NCI-H82 (cell line): ENCODE measurements at places on chromosomes 2 and 18.

DNA sequence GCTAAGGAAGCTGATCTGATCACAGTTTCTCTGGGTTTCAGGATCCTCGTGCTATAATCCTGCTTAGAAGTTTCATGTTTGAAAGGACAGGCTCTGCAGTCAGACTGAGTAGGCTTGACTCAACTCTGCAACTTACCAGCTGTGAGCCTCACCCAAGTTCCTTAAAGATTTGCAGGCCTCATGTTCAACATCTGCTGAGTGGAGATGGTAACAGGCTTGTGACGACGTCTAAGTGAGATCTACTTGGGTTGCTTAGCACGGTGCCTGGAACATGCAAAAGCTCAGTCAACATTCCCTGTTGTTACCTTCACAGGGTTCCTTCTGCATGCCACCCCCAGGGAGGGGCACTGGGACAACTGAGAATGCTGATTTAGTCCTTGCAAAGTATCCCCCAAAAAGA, 164.2 kb downstream of the C1D start:
- peak; percentile 69 for DNase-seq

- DNase-seq = no peak
These were observed 1291.6 kb upstream of the GYPC start for GRCh38 chr2:125364192-125364983.

DNA sequence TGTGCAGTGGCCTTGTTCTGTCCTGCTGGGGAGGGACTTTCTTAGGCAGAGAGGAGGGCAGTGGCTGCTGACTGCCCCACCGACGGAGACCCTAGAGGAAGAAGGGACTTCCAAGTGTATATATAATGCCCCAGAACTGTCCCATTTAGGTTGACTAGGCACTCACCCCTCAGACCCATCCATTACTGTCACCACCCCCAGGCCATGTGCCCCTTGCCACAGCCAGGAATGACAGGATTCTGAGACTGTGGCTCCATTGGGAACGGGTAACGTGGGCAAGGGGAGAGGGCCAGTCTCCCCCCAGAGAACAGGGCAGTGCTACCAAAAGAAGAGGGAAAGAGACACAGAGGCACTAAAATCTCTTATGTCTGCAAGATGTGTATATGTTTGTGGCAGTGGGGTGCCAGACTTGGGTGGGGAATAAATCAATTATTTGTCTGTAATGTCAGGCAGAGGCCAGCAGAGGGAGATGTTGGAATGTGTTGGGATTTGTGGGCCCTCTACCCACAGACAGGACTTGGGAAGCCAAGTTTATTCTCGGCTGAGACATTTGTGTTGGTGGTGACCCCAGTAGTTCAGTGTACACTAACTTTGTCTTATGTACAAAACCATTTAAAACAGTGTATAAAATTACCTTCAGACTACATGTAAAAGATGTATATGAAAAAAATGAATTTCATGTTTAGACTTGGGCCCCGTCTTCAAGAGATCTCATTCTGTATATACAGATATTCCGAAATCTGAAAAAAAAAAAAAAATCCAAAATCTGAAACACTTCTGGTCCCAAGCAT, 24.0 kb upstream of the TMEM37 start:
- DNase-seq = peak; percentile 84

DNA sequence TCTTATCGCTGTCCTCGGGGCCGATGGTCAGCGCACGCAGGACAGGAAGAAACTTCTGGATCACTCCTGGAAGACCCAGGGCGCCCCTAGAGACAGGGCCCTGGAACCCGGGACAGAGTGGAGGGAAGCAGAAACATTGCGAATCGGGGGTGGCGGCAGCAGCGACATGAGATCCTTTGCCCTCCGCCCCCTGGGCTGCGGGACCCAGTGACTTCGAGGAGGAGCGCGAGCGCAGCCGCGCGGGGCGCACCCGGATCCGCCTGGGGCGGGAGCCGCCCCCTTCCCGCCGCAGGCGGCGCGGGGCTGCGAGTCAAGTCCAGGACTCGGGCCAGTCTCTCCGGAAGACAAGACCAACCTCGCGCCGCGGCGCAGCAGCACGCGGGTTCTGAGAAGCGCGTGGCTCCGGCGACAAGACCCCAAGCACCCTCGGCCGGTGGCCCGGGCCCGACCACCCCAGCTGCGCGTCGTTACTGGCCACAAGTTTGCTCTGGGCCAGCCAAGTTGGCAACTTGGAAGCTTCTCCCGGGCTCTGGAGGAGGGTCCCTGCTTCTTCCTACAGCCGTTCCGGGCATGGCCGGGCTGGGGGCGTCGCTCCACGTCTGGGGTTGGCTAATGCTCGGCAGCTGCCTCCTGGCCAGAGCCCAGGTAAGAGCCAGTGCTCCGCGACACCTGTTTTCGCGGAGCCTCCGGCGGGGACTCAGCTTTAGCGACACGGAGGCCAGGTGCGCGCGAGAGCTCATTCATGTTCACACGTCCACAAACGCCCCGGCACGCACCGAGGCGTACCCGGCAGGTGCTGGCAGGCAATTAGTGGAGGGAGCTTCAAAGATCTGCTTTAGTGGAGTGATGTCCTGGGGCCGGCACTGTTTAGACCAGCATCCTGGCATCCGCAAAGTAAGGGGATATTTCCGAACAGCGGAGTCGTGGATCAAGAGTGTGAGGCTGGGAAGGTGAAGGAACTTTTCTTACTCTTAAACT, at the start of gene PTH2R:
TSS of gene PTH2R (plus strand) at position 319 of the 978 bp plus-strand sequence. CDS start at position 571, 252 bp downstream.
- peak; percentile 46 for DNase-seq

DNA sequence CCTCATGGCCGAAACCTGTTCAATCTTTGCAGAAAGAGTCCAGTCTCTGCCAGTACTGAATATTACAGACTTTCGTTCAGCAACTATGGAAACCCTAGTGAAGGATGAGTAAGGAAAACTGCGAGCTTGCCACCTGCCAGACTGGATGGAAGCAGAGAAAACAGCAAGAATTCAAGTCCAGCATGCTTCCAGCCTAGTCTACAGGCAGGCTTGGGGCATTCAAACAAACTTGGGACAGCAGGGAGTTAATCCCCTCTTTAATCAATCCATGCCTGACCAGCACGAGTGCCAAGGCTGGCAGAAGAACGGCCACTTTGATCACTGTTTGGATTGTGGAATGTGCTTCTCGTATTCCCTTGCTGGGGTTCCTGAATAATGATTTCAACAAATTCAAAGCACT, 145.2 kb downstream of the EPHA4 start:
- peak; percentile 62 for DNase-seq

GRCh38 chr2:195343540-195343939, 313.5 kb upstream of the SLC39A10 start:
- DNase-seq = no peak

DNA sequence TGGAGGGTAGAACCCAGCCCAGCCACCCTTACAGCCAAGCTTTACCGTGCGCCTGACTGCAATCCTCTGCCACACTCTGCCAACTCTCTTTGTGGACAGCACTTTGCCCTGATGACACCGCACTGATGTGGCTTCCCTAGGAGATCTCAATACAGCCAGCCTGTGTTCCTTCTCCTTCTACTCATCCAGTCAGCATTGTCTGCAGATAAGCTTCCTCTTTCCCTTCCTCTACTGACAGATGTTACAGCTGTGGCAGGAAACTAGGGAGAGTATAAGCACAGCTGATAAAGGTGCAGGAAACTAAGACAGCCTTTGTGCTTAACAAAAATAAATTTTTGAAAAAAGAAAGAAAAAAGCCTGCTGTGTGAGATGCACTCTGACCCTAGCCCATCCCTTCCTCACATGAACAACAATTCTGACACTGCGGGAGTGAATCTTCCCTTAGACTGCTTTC, 25.0 kb downstream of the CEP68 start:
- DNase-seq = no peak

DNA sequence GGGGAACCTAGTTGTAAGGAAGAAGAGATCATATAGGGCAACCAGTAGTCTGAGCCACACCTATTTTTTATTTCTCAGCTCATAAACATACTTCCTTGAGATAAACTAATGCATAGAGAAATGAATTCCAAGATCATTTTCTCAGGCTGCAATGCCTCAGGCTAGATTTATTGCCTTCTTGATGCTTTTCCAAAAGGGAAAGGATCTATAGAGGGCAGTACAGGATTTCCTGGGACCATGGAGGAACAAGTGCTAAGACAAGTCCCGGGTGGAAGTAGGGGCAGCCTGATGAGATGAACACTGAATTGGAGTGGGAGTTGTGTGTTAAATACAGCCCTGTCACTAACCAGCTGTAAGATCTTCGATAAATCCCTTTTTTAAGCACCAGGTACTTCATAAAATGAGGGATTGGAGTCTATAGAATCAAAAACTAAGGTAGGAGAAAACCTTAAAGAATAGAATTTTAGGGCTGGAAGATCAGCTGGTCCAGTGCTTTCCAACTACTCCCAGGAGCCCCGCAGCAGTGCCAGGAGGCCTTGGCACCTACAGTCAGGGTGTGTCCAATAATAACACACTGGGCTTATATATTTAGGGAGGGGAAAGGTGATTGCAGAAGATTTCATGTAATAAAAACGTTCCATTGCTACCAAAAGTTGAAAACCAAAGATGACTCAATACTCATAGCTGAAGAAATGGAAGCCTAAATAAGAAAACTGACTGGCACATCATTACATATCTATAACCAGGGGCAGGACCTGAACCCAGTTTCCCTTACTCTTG, 58.1 kb downstream of the SERTAD2 start:
- peak; percentile 75 for DNase-seq

DNA sequence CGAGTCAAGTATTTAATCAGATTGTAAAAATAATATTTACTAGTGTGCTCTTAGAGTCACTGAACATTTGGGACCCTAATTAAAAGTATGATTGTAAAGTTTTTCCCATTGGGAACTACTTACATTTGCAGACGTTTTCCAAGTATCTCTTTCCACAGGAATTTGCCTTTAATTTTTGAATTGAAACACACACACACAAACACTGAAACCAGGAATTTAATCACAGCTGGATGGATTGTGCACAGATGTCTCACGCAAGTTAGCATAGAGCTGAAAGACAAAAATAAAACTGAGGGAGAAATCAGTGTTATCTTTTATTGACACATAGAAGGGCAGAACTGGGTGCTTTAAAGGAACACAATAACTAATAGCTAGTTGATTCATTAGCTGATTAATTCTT, 230.7 kb downstream of the RND3 start:
- no peak for DNase-seq
